ENCODE measurements at places on chromosomes 5 and 9. TPM values are rescaled to one million over a fixed set of nuclear protein-coding genes. Genes with fewer than 3 reads are reported as not detected.

TMC1 gene
- total RNA-seq, result 0.85 TPM

CTNND2 gene
- not detected for total RNA-seq

LCN9 gene
- total RNA-seq, result not detected

RETREG1 gene
- 29.4 TPM for total RNA-seq

CDH6 gene
- 1.5 TPM for total RNA-seq

EPB41L4B gene
- total RNA-seq, result 0.32 TPM

RNF183 gene
- total RNA-seq, result not detected

TEK gene
- 0.73 TPM for total RNA-seq

XRCC4 gene
- total RNA-seq, result 5.2 TPM
